ENCODE measurements at places on chromosomes 7 and 10.

- no peak for DNase-seq
These were observed 4.1 kb upstream of the DLX6 start for GRCh38 chr7:97001221-97001620.

DNA sequence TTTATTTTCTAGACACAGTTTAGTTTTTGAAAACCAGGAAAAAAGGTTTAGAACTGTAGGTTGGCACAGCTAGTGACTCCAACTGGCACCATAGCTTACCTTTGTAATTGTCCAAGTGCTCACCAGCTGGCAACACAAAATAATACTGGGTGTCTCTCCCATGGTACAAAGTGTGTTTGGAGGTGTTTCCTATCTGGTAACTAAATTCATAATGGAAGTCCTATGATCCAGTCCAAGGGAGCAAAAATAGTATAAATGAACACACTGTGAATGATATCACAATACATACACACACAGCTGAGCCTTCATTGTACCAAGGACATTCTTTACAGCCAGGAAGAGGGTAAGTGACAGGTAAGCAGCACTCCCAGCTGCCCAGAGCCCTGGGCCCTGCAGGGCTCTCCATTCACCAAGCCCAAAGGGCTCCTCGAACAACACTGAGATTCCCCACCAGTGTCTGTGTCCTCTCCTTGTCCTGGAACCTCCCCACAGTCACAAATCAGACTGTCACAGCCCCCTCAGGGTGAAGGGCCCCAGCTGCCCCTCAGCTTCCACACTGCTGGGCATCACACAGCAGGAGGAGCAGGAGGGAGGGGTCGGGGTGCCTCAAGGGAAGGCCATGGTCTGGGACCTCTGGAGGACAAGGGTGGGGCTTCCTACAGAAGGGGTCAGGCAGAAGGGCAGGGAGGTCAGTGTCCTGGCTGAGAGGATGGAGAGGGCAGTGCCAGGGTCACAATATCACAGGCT is 72.1 kb downstream of the PKD1L1 start:
- no peak for DNase-seq

- no peak for DNase-seq
These were observed 10.3 kb downstream of the FAM3C start for GRCh38 chr7:121385800-121386179.

- no peak for DNase-seq
These were observed 724.8 kb downstream of the INHBA start for GRCh38 chr7:40978047-40978446.

DNA sequence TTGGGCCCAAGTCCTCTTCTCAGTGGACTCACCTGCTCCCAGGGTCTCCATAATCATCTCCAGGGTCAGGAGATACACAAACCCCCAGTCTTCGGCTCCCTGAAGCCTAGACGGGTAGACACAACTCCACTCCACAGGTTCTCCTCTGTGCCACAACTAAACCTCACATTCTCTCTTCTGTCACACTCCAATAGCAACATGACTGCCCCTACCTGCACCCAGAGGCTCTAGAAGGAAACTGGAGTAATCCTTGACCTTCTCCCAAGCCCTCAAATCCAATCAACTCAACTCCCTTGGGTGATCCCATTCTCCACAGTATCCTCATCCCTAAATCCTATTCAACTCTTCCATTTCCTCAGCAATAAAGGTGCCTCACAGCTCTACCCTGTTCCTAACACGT is 16.2 kb downstream of the HNRNPF start:
- no peak for DNase-seq

GRCh38 chr7:157670490-157671357 is 333.9 kb downstream of the DNAJB6 start:
- no peak for DNase-seq

GRCh38 chr7:84513061-84513460 is 318.5 kb upstream of the SEMA3A start:
- DNase-seq, result no peak

GRCh38 chr10:107025676-107026075 is 138.8 kb downstream of the SORCS1 start:
- no peak for DNase-seq

GRCh38 chr10:31419394-31420063 is 100.5 kb downstream of the ZEB1 start:
- DNase-seq, result no peak

DNA sequence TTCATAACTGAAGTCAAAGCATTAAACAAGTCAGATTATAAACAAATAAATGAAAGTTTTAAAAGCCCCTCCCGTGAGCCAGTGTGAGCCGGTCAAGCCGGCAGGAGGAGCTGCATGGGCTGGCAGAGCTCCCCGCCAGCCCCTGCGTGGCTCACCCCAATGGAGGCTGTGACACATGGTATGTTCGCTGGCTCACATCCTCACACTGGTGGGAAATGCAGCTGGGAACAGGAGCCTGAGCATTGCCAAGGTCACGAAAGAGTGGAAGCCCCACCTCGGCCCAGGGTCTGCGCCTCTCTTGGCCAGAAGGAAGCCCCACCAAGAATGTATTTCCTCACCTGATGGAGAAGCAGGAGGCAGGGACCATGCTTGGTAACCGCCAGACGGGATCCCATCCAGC is 261.7 kb upstream of the TCERG1L start:
- DNase-seq, result no peak

DNA sequence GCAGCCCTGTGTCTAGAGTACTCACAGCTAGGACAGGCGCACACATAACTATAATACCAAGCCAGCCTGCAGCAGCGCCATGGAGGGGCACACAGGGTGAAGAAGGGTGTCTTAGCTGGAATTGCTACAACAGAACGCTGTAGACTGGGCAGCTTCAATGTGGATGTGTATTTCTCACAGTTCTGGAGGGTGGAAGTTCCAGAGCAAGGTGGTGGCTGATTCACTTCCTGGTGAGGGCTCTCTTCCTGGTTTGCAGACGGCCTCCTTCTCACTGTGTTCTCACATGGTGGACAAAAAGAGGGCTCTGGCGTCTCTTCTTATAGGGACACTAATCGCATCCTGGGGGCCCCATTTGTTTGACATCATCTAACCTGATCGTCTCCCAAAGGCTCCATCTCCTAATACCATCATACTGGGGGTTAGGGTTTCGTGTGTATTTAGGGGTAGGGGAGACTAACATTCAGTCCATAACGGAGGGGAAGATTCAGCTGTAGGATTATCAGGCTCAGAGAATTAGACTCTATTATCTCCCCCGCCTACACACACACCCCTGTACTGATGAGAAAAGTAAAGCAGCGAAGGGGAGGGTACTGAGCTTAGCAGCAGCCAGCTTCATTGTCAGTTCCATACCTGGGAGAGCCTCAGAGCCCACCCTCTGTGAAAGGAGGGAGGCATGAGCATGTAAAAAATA is 289.1 kb downstream of the CCDC3 start:
- no peak for DNase-seq

DNA sequence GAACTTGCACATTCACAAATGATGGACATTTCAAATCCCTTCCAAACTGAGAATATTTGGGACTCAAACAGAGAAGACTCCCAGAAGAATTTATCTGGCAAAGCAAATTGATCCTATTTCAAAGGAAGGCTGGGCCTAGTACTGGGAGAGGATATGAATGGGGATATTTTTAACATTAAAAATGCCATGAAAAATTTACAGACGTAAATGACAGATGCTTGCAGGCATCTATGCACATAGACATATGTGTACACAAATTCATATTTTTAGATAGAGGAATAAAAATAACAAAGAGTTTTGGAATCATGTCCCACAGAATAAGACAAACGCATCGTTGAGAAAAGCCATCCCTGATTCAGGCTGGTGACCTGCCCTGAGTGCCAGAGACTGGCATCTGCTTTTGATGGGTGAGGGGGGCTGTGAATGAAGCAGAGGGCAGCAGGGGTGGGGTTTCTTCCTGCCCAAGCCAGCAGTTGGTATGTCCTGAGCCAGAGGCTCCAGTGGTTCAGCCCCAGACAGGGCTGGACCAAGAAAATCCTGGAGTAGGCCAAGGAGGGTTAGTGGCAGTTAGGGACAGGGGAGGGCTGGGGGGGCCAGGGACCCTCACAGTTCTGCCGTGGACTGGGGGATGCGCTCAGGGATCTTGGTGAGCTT is 138.5 kb downstream of the SLIT1 start:
- DNase-seq, result no peak

DNA sequence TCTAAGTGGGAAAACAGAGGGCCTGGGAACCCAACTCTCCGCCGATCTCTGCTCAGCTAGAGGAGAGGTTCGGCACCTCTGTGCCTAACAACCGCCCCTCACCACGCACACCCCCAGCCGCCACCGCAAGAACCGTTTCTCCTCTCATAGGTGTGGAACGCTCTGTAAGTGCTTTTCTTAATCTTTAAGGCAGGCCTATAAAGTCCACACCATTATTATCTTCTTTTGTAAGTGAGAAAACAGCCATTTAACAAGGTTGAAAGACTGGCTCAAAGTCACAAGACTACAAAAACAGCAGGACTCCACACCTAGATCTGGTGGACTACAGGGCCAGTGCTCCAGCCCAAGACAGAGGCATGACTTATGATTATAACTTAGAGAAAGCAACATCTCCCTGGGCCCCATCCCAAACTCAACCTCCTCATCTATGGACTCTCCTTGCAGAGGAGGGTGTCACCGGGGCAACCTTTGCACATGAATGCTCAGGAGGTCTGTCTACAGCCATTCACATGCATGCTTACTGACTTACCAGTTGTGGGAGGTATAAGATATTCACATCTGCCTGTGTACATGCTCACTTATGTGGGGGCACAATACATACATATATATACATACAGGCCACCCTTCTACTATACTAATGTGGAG is 7.9 kb upstream of the NKX2-3 start:
- DNase-seq, result no peak
